ENCODE measurements at places on chromosomes 7 and 10.

- DNase-seq: no peak
These were observed 674.4 kb downstream of the PHTF2 start for GRCh38 chr7:78473021-78473420.

DNA sequence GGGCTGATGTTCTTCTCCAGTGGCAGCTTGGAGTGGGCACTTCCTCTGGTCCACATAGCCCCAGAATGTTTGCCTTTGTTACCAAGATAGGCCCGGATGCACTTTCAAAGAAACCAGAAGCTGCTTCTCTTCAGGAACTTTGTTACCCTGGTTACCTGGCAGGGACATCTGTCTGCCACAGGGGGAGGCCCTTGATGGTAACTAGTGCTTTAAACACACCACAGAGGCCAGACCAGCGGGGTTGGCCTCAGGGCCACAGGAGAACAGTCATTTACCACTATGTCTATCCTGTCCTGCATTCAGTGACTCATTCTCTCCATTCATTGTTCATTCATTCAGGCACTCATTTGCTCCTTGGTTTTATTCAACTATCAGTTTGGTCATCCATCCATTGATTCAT lies 11.9 kb upstream of the PLEKHA1 start:
- DNase-seq: no peak

GRCh38 chr10:121448766-121449421 lies 149.3 kb downstream of the FGFR2 start:
- no peak for DNase-seq

DNA sequence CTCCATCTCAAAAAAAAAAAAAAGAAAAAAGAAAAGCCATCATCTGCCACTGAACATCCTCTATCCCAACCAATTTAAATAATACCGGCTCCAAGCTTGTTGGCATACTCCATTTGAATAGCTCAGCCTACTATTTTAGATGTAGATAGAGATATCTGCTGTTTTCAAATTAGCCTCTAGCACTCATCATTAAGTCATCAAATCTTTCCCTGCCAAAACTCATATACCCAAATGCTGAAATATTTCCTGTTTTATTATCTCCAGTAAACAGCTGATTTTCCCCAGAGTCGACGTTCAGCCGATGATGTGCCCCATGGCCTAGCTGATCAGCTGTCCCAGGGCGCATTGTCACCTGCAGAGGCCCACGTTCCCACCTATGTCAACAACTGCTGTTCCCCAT lies 34.5 kb upstream of the FRMD4A start:
- DNase-seq: no peak

DNA sequence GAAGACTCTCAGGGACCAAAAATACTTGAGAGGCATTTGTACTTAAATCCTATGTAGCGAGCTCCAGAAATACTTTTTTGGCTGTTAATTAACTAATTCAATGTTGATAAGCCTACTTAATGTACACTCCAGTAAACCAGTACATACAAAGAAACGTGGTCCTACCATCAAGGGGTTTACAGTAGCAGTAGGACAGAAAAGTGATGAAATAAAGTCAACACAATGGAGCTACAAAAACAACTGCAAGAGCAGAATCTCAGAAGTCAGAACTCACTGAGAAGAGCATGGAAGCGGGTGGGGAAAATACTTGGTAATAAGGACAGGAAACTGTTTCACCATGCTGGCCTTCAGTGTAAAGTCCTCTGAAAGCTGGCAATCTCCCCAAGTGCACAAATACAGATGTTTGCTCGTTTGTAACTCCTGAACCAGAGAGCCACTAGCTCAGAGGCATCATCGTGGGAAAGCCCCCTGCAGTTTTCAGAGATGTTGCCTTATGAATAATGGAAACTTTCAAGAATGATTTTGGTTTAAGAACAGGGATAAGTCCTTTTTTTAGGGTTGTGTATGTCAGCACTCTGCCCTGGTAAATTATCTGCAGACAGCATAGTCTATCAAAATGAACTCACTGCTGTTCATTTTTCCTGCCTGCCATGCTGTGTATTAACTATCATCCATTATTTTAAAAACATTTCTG lies 233.2 kb downstream of the SORCS1 start:
- no peak for DNase-seq

- DNase-seq: no peak
These were observed 178.0 kb downstream of the JCAD start for GRCh38 chr10:29881336-29881771.

- DNase-seq: no peak
These were observed 28.2 kb upstream of the ZCCHC24 start for GRCh38 chr10:79473496-79474095.
